Upper lobe of right lung (tissue), 1 donor: ENCODE measurements at places on chromosomes 12 and 14. TPM values are rescaled to one million over a fixed set of nuclear protein-coding genes. Genes with fewer than 3 reads are reported as not detected.

Gene RNU6-7
- total RNA-seq = not detected

Gene ACOT4
- 4.5 TPM for total RNA-seq

DNA sequence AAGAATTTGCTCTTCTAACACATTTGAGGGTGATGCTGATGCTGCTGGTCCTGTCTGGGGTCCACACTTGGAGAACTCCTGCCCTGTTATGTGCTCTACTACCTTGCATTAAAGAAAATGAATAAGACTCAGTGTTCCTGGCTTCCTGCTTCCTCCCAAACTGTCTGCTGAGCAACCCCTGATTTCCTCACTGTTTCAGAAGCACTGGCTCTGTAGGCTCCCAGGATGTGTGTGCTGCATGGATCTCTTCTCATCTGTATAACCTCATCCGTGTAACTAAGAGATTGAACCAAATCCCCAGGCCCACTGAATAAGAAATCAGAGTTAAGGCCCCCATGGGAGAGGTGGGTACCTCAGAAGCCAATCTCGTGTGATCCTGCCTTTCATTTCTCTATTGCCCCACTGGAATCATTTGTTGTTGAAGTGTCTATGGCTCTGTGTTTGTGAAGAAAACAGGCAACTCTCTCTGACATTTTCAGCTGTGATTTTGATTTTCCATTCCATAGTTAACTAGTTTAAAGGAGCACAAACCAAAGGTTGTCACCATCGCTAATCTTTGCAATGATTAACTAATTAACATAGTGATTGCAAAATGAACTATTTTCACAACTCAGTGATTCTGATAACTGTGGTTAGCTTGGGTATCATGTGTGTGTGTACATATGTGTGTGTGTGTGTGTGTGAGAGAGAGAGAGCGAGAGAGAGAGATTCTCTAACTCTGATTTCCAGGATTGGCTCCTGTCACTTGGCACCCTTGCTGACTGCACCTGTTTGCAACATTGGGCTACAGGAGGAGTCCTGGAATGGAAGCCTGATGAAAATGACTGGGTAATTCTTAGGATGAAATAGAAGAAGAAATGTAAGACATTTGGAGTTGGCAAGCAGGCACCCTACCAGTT is 196.2 kb downstream of the SLC38A4 start:
- no peak overlapping the region for H3K27ac ChIP-seq
- DNase-seq = no peak
- no peak overlapping the region for H3K4me3 ChIP-seq
- H3K4me1 ChIP-seq = no peaks in the 10 kb centered on the region

DNA sequence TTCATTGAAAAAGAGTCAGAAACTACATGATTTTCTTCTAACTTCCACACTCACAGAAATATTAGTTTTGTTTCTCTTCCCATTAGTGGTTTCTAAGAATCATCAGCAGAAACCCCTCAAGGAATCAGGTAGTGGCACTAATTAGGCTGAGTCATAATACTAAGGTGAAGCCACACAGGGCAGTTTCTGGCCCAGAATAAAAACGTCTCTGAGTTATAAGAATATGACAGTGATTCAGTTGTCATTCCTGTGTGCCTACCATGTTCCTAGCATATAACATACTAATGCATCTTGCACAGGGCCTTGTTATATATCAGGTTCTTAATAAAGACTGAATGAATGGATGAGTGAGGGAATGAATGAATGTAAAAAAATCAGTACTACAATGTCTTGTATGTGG is 206.0 kb upstream of the PLEKHG7 start:
- H3K27me3 ChIP-seq = no peaks in the 10 kb centered on the region
- no peaks in the 10 kb centered on the region for H3K4me1 ChIP-seq
- no peak overlapping the region for H3K4me3 ChIP-seq
- no peak for DNase-seq

DNA sequence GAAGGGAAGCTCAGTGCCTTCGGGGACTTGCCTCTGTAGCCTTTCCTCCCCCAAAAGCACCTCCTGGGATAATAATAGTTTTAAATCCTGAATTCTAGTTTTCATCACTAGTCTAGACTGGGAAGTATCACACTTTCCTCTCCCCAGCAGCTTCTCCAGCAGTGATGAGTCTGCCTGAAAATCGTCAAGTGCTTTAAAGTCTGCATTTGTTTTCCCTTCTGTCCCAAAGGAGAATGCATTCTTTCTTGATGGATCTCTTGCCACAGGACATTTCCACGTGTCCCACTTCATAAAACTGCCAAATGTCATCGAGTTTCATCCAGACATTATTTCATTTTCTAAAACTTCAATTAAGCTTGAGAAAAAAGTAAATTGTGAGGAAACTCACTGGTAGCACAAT is 15.0 kb downstream of the CSRP2 start:
- no peaks in the 10 kb centered on the region for H3K4me1 ChIP-seq
- no peaks in the 10 kb centered on the region for H3K27me3 ChIP-seq
- H3K4me3 ChIP-seq = no peak overlapping the region

- DNase-seq = no peak
- no peak overlapping the region for H3K27ac ChIP-seq
- H3K36me3 ChIP-seq = no peaks in the 10 kb centered on the region
- H3K27me3 ChIP-seq = no peaks in the 10 kb centered on the region
- H3K4me3 ChIP-seq = no peak overlapping the region
Observed at GRCh38 chr12:95982602-95983001, 13.5 kb downstream of the HAL start.

DNA sequence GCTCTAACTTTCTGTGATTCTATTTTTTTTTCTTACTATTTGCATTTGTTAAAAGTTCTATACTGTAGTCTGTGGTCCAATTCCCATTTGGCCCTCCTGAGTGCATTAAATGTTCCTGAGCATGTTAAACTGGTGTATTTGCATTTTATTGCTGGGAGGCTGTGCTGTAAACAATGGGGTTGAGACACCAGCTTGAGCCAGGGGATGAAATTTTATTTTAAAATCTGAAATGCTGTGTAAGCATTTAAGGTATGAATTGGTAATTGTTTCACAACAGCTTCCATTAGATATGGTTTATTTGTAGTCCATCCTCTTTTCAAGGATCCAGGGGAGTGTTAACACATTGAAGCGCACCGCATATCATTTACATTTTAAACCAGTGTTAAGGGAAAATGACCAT is 89.9 kb upstream of the RFX4 start:
- DNase-seq = no peak
- no peak overlapping the region for H3K27ac ChIP-seq
- no peaks in the 10 kb centered on the region for H3K27me3 ChIP-seq
- peaks cover 15% of the 10 kb centered on the region for H3K36me3 ChIP-seq

- no peak for DNase-seq
- no peak overlapping the region for H3K4me3 ChIP-seq
- H3K27ac ChIP-seq = no peak overlapping the region
- H3K36me3 ChIP-seq = peaks cover 20% of the 10 kb centered on the region
Observed at GRCh38 chr12:124002021-124002644, 29.1 kb downstream of the ZNF664 start.
